ENCODE measurements at places on chromosomes 1 and 21.

DNA sequence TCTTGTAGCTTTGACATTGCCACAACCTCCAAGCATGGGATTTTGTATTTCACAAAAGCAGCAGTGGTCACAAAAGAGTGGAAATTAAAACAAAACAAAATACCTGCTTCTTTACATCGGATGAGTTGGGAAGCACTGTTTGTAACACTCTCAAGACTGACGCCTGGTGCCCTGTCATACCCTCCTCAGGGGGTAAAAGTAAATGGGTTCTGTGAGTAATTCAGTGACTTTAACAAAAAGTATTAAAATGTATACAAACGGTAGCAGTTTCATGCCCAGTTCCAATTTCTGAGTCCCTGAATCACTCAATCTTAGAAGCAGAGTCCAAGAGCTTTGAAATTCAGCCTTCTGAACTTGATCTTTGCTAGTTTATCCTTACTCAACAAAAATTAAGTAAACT, 152.5 kb downstream of the TIAM1 start:
- DNase-seq: no peak

GRCh38 chr1:33725037-33725436, 138.8 kb upstream of the HMGB4 start:
- no peak for DNase-seq

- DNase-seq: no peak
Observed at GRCh38 chr1:61152469-61153105, 70.2 kb downstream of the NFIA start.

- no peak for DNase-seq
Observed at GRCh38 chr1:201760516-201760915, 68.4 kb upstream of the IPO9 start.

DNA sequence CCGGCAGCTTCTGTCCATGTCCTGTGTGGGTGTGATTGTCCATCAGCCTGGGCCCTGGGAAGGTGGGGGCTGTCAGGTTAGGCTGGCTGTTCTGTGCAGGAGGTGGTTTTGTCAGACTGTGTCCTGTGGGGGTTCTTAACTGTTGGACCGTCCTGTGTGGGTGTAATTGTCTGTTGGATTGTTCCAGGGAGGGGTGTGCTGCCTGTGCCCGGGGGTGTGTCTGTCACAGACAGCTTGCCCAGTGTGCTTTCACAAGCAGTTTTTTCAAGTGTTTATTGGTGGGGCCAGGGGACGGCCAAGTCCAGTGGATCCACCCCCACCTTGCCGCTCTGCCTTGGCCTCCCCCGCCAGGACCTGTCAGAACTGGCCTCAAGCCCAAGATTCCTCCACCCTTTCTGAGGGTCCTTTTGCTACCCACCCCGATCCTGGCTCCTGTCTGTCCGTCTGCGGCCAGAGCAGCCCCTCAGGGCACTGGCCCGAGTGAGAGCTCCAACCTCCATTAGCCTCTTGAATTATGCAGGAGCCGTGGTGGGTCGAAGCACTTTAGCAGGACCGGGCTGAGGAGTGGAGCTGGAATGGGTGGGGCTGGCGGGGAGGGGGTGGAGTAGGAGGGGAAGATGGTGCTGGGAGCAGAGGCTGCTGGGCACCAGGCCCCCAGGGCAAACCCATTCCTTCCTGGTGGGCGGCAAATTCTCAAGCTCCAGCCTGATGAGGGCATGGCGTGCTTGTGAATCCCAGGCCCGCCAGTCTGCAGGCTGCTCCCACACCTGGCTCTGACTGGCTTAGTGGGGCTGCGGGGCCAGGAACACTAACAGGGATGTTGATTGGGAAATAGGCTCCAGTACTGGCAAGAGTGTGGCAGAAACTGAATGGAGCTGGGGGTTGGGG, 47.2 kb downstream of the PTPRF start:
- DNase-seq: no peak

DNA sequence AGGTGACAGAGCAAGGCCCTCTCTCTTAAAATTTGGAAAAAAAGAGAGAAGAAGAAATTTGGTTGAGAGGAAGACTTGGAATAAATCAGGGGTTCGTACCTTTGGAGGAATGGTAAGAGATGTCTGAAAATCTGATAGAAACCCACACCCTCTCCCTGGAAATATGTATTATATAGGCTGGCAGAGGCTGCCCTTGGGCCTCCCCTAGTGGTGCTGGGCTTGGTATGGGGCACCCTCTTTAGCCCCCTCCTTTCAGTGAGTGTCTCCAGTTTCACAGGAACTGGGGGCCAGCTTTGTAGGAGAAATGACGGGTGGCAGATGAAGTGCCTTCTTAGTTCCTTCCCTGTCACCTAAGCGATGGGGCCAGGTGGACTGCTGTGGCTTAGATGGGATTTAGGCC, 82.9 kb upstream of the SLC2A1 start:
- DNase-seq: no peak

GRCh38 chr1:226690460-226690982, 48.6 kb downstream of the ITPKB start:
- no peak for DNase-seq

DNA sequence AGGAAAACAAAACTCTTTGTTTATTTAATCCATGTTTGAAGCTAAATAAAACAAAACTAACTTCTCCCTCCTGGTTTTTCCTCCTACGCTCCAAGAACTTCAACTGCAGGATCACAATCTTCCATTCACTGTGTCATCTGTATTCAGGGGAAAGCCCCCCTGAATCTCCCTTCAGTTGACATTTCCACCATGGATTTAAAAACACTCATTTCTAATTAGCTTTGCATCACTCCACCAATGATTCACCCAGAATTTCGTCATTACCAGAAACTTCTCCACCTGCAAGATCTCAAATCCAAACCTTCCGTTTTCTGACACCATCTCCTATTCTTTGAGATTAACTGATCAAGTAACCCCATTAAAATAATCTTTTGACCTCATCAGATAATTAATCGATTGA, 10.9 kb upstream of the RGS5 start:
- no peak for DNase-seq

DNA sequence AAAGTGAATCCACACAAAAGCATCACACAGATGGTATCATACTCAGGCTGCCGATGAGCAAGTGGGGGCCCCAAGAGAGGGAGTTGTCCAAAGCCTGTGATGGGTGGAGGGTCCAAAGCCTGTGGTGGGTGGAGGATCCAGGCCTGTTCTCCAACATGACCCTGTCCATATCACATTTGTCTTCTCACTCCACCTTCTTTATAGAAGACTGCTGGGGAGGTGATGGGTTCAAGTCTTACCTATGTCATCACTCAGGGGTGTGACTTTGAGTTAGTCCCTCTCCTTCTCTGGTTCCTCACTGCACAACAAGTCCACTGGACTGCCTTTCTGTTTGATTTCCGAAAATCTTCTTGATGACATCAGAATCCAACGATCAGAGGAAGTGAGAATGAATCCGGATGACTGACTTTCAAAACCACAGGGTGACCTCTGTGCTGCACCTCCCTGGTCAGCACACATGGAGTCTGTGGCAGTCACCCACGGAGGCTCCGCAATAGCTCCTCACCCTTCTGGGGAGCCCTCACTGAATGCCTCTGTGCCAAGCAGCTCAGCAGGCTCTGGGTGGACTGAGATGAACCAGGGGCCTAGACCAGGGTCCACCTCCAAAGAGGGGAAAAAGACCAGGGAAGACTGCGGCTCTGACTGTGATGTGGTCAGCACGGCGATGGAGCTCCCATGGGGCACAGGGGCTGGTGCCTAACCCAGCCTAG, 166.8 kb downstream of the HIVEP3 start:
- no peak for DNase-seq

GRCh38 chr1:28104866-28105467, 16.6 kb upstream of the EYA3 start:
- no peak for DNase-seq

- no peak for DNase-seq
Observed at GRCh38 chr1:19387045-19387467, 74.9 kb downstream of the SLC66A1 start.

- DNase-seq: no peak
Observed at GRCh38 chr1:2046174-2046917, 3.9 kb upstream of the PRKCZ start.

GRCh38 chr1:113519556-113519955, 129.2 kb downstream of the MAGI3 start:
- DNase-seq: no peak

DNA sequence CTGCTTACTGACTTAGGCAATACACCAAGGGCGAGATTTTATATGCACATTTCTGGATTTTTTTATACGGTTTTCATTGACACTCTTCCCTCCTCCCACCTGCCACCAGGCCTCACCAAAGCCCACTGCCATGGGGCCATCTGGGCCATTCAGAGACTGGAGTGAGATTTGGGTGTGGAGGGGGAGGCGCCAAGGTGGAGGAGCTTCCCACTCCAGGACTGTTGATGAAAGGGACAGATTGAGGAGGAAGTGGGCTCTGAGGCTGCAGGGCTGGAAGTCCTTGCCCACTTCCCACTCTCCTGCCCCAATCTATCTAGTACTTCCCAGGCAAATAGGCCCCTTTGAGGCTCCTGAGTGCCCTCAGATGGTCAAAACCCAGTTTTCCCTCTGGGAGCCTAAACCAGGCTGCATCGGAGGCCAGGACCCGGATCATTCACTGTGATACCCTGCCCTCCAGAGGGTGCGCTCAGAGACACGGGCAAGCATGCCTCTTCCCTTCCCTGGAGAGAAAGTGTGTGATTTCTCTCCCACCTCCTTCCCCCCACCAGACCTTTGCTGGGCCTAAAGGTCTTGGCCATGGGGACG, 57.9 kb downstream of the LACTBL1 start:
- no peak for DNase-seq

DNA sequence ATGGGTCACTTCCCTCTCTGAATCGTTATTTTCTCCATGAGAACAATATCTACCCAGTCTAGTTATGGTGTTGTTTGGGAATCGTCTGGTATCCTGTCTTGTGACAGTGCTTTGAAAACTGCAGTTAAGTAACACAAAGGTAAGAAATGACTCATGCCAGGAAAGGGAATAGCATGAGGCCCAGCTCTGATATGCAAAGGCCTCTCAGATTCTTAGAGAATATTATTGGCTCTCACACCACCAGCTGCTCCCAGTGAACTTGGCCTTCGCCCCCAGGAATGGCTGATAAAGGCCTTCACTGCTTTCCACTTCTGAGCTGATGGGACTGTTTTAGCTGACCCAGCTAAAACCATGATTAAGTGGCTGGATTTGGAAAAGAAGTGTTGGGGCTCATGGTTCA, 27.1 kb downstream of the NEK2 start:
- no peak for DNase-seq

DNA sequence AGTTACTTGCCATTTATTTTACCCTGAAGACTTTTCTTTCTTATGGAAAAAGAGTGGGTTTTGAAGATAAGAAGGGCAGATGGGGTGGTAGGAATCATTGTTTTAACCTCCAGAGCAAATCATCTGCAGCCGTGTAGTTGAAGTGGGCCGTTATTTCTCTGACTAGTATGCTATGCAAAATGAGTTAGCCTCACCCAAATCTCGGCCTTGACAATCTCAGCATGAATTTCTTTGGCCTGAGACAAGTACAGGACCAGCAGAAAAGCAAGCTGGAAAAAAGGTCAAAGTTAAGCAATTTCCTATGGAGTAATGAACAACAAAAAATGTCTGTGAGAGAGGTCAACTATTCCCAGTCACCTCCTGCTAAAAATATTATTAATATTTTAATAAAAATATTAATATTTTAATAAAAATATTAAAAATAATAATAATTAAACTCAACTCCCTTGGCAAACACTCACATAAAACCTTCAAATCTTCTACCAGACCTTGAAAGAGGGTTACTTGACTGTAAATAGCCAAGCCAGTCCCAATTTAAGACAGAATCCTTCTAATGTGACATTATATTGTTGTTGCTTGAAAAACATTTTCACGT, 6.8 kb upstream of the TEKT2 start:
- no peak for DNase-seq

DNA sequence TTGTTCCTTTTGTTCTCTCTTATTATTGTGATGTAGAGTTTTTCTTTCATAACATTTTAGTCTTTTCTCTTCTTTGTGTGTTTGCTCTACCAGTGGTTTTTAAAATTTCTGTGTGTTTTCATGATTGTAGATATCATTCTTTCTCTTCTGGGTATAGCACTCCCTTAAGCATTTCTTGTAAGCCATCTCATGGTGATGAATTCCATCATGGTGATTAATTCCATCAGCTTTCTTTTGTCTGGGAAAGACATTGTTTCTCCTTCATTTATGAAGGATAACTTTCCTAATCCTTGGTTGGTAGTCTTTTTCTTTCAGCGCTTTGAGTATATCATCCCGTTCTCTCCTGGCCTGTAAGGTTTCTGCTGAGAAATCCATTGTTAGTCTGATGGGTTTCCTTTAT, 22.7 kb downstream of the CD55 start:
- no peak for DNase-seq

DNA sequence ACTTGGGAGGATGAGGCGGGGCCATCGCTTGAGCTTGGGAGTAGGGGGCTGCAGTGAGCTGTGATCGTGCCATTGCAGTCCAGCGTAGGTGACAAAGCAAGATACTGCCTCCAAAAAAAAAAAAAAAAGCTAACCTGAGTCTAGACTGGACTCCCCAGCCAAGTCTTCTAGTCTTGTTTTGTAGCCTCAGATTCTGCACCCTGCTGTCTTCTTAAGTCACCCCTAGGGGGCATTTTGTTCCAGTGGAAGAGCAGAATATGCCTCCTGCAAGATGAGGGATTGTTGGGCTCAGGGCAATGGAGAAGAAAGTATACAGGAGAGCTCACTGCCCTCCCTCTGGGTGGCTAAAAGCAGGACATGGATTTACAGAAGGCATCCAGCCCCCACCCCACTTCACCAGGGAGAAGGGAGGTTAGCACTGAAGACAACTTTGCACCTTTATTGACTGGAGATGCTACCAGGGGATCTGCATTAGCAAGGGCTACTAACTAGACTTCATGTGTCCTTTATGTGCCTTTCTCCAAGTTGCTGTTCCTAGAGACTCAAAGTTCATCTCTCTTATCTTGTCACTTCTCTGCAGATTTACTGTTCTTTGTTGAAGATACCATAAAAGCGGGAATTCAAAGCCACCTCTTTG, 15.3 kb upstream of the RNF187 start:
- DNase-seq: no peak

DNA sequence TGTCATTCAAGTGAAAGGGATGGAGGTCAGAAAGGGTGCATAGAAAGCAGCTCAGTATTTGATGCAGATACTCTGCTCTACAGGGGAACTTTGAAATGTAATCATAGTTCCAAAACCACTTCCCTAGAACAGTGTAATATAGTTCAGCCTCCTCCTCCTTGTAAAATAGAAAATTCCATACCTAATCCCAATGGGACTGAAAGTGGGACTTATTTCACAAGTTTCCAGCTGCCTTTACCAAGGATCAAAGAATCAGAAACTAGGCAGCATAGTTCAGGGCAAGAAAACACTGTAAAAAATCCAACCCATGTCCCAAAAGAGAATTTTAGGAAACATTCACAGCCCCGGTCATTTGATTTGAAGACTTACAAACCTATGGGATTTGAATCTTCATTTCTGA, 8.1 kb upstream of the TMCO2 start:
- no peak for DNase-seq

All from gastrocnemius medialis (tissue), 4 donors.